ENCODE measurements at places on chromosomes 5 and 9.

DNA sequence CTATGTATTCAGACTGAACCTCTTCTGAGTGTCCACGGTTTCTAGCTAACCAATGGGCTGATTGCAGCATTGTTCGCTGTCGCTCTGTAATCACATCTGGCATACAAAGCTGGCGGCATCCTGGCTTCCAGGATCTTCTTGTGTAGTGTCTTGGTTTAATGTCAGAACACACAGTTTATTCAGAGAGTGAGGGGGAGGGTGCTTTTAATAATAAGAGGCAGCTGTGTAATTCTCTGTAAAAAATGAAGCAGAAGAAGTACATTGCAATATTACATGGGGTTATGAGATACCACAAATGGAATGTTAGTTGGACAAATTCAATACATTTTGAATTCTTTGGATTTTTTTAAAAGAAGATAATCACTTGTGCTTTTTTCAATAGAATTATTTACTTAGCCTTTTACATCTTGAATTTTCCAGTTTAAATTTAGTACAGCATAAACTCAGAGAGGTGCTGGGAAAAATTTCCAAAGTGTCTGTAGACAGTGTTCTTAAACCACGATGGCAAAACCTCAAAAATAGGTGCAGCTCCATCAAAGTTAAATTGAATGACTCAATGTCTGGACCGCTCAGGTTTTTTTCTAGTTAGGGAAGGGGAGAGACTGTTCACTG is 206.0 kb downstream of the PCSK1 start:
- DNase-seq = no peak

DNA sequence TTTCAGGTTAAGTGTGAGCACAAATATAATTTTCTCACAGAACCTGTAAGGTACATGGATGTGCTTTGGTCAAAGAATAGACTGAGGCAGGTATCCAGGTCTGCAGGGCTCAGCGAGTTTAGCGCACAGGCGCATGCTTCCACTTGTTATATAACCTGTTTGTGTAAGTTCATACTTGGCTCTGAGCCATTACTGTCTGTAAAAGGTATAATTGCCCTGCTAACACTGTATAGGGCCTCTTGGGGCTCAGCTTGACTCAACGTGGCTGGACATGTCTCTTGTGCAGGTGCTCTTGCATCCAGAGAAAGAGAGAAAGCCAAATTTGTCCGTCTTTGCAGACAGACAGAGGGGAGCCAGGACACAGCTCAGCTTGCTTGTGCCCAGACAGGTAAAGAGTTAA is 759.6 kb downstream of the MTRR start:
- DNase-seq = no peak

DNA sequence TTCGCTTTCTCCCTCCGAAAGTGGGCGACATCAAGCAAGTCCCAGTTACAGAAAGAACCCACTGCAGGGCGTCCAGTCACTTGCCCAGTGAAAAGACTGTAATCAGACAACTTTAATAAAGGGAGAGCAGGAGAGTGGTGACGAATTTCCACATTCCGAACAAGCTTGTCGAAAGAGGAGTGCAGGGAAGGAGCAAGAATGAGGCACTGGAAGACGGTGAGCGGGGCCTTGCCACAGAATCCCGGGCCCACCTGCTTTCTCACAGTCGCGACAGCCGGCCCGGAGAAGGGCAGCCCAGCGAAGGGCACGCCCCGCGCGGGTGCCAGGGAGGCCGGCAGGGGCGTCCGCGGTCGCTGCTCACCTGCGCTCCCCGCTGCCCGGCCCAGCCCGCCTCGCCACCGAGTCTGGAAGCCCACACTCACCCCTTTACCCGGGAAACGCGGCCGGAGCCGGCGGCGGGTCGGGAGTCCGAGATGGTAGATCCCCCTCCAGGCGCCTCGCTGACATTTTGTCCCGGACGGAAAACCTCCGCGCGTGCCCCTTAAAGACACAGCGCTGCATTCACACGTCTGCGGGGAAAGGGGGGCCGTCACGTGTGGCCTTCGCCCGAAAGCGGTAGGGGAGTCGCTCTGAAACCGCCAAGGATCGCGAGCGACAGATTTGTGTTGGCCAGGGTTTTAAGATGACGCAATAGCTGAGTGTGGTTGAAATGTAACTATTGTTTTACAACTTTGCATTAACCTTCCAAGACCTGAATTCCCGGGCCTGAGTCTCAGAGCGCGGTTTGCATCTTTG is at the start of gene ZBED3:
Gene ZBED3, minus strand, starts transcription at position 597 of the 795 bp plus-strand sequence. CDS start 9,407 bp downstream, outside the sequence.
- peak; percentile 50 for DNase-seq

DNA sequence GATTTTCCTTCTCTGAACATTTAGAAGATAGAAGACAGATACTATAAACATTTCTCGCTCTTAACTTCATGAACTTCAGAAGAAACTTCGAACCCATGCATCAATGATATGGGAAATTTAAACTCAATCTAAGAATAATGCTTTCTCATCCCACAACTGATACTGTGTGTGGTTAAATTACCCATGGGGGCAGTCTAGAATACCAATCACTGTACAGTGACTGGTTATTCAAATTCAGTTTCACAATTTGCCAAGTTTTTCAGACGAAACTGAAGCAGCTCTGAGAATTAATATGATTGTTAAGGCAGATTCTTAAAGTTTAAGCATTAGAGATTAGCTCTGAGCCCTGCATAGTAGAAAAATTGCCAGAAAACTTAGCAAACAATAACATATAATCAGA is 431.0 kb downstream of the SH3GL2 start:
- DNase-seq = no peak

DNA sequence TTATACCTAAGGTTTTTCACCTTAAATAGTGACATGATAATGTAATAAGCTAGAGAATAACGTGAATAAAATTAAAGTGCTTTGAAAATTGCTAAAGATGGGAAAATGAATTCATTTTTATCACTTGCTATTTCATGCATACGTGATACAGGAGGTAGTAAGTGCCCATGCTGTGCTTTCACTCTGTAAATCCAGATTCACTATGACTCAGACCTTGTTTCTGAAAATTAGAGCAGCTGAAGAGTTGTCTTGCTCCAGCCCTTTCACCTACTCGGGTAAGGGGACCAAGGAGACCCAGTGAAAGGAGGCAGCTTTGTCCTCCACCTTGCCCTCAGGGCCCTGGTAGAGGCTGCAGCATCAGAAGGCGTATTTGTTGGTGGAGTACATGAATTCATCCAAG is 87.9 kb downstream of the ANKH start:
- DNase-seq = no peak

DNA sequence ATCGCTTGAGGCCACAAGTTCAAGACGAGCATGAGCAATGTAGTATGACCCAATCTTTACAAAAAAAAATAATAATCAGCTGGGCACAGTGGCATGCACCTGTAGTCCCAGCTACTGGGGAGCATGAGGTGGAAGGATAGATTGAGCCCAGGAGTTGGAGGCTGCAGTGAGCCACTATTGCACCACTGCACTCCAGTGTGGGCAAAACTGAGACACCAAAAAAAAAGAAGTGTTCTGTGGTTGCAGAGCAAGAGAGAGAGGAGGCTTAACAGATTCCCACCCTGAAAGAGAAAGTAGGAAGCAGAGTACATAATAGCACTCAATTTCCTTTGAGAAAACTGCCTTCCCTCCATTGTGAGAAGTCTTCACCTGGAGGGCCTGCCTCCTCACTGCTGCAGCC is 52.6 kb downstream of the ALDH7A1 start:
- DNase-seq = no peak

- DNase-seq = no peak
Measured at GRCh38 chr5:89983216-89983615, 426.3 kb downstream of the CETN3 start.

GRCh38 chr5:168798065-168799023 is 219.2 kb upstream of the PANK3 start:
- no peak for DNase-seq

GRCh38 chr5:91016954-91017700 is 366.0 kb downstream of the ARRDC3 start:
- DNase-seq = no peak

GRCh38 chr5:172345881-172346280 is 62.3 kb upstream of the UBTD2 start:
- DNase-seq = no peak

GRCh38 chr5:138011991-138012390 is 20.9 kb downstream of the FAM13B start:
- no peak for DNase-seq

DNA sequence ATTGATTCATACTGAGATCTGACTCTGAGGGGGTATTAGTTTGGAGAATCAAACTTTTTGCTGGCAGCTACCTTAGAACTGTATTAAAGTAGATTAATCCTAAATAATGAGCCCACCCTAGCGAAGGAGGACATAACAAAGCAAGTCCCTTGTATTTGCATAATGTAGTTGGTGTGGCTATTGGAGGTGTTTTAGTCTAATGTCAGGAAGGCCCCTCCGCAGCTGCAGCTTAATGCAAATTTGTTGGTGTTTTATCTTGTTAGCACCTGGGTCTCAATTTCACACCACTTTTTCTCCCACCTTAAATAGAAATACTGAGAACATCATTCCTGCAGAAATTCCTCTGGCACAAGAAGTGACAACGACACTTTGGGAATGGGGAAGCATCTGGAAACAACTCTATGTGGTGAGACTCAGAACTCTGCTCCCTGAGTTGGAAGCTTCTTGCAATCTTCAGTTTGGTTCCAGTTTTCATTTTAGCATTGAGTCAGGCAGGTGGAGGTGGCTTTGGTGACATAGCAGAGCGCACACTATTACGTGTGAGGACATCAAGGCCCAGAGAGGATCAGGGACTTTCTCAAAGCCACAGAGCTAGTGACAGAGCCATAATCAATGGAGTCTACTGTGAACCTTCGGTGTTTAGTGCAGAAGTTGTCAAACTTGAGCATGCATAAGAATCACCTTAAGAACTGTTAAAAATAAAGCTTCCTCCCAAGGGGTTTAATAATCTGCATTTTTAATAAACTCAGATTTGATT is 33.9 kb downstream of the DOCK2 start:
- peak; percentile 8 for DNase-seq

DNA sequence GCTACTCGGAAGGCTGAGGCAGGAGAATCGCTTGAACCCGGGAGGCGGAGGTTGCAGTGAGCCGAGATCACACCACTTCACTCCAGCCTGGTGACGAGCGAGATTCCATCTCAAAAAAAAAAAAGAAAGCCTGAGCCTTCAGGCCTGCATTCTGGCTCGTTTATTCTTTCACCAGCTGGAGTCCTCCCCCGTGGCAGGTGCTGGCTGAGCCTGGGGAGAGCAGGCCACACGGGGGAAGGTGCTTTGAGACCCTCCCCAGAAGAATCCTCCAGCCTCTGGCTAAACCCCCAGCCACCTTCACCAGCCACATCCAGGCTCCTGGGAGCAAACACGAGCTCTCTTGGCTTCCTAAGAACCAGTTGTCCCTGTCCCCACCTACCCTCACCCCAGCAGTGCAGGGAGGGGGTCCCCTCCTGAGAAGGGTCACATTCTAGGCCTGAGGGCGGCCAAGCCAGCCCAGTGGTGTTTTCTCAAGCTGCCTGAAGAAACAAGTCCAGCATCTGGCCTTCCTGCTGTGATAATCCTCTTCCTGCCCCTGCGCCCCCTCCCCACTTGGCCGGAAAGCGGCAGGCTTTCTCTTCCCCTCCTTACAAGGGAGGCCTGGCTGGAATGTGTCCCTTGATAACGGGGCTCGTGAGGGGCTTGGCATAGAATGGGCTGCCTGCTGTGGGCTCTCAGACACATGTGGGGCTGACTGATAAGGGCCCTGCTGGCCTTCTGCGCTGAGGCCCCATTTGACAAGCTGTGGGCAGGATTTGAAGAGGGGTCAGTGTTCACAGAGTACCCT is 41.5 kb downstream of the PLPP7 start:
- no peak for DNase-seq

DNA sequence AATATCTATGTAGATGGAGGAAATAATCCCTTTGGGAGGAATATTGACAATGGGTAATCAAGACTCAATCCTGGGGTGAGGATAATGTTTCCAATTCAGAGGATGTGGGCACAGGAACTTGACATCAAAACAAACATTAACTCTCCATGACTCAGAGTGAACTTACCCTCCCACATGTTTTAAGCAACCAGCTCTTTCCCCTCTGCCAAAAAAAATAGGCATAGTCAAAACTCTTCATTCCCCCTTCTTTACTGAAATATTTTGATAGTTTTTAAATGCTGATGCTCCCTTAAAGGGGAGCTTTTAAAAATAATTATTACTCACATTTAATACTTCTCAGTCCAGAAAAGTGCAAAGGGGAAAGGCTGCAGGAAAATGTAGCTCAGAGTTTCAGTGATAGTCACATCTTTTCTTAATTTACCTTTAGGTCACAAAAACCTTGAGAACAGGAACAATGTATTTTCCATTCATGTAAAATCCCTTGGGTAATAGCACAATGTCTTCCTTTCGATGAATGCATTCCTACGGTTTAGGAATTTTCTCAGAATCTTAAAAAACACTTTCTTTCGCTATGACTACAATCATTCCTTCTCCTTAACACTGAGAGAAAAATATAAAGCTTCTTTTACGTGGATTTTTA is 298.4 kb upstream of the GRAMD2B start:
- no peak for DNase-seq

DNA sequence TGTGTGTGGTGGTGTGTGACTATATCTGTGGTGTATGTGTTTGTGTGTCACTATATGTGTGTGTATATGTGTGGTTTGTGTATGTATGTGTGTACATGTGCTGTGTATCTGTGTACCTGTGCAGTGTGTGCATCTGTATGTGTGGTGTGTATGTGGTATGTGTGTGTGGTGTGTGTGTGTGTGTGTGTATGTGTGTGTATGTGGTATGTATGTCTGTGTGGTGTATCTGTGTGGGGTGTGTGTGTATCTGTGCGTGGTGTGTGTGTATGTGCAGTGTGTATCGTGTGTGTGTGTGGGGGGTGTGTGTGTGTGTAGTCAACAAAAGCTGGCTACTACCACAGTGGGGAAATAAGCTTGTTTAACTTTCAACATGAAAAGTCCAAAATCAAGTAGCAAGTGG is 31.6 kb upstream of the TENT4A start:
- no peak for DNase-seq

- DNase-seq = no peak
Measured at GRCh38 chr5:159456722-159457465, 126.6 kb upstream of the IL12B start.

DNA sequence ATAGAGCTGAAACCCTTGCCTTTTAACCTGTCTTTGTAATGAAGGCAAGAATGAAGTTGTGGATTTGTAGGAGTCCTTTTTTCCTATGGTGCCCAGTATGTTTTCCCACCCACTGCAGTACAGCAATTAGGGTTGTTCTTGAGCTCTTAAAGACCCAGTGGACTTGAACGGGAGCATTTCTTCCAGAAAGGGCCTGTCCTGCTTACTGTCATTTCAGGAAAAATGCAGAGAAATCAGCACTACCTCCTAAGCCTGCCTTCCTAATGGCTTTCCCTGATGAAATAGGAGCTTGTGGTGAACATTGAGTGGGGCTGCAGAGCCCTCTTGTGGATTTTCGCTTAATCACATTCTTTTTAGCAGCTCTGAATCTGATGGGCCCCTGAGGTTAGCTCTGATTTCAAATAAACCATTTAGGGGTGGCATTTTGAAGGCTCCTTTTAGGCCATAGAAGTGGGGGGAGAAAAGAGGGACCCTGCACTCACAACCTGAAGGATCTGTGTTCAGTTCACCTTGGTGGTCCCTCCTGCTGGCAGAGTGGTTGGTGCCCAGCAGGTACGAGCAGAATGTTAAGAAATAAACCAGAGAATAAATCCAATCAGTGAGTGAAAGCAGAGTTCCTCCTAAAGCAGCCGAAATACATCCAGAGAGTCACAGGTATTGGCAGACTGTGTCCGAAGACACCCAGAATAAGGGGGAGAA is 188.0 kb upstream of the KLF9 start:
- DNase-seq = peak; percentile 25
